GM23338 (cell line): ENCODE measurements at places on chromosomes 7 and 10. TPM values are rescaled to one million over a fixed set of nuclear protein-coding genes. Genes with fewer than 3 reads are reported as not detected.

The LRIT1 gene
- total RNA-seq, result 0.07 TPM in 1 of 2 replicates, not detected in the other

DNA sequence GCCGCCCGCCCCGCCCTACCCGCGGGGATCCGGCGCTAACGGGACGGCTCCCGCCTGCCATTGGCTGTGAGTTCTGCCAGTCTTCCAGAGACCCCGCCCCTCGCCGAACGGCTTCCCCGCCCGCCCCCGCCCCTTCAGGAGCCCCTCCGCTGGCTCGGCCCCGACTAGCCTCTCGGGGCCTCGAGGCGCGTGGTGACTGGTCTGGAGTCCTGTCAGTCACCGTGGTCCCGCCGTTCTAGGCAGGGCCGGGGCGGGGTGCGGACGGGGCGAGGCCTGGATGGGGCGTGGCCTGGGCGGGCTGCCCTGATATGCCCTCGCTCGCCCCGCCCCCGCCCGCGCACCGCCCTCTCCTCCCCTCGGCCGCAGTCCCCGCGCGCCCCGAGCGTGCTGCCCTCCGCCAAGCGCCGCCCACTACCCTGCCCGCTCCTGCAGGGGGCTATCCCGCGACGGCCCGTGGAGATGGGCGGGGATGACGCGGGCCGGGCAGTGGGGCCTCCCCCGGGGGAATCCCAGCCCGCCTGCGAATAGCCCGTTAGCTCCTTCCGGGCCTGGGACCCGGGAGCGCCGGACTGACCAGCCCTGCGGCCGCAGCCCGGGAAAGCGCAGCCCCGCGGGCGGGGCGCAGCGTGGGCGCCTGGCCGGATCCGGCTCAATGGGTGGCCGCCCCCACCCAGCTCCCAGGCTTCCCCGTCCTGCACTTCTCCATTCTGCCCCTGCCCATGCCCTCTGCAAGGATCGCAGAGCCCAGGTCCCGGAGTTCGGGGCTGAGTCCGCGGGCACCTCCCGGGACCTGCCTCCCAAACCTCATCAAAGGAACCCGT is 444 bp upstream of the HIP1 start:
- H3K4me3 ChIP-seq, result peak overlapping the region; percentile 98
- no peak overlapping the region for H3K27ac ChIP-seq
- H3K27me3 ChIP-seq, result 0 out of 2 replicates have a peak, but pooled peaks cover 7% of the 10 kb centered on the region
- H3K4me1 ChIP-seq, result peaks cover 23% of the 10 kb centered on the region

The AHCYL2 gene
- 29.4 and 42.6 TPM in 2 replicates for total RNA-seq

The CHN2 gene
- total RNA-seq, result 7.5 and 8.8 TPM in 2 replicates

DNA sequence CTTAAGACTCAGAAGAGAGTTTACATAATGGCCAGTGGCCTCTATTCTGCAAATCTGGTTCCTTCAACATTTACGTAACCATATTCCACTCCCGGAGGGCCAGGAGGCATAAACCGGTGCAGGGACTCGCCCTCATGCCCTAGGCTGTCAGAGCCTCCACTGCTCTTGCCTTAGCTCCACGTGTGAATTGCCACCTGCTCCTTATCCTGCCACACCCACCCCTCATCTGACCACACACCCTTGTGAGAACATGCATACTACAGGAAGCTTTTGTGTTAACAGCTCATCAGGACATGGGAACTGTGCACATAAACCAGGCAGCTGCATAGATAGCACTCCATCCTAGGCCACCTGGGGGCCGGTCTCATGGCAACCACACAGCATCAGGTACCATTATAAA is 146.7 kb upstream of the PFKP start:
- H3K27me3 ChIP-seq, result no peaks in the 10 kb centered on the region
- H3K36me3 ChIP-seq, result no peaks in the 10 kb centered on the region
- no peak overlapping the region for H3K27ac ChIP-seq
- DNase-seq, result no peak
- H3K4me3 ChIP-seq, result no peak overlapping the region
